GF-D8 (cell line): ENCODE measurements at places on chromosomes 6 and 20.

- no peak for DNase-seq
Measured at GRCh38 chr20:20237093-20237959, 130.6 kb upstream of the INSM1 start.

- no peak for DNase-seq
Measured at GRCh38 chr6:54719633-54720032, 126.9 kb upstream of the FAM83B start.

DNA sequence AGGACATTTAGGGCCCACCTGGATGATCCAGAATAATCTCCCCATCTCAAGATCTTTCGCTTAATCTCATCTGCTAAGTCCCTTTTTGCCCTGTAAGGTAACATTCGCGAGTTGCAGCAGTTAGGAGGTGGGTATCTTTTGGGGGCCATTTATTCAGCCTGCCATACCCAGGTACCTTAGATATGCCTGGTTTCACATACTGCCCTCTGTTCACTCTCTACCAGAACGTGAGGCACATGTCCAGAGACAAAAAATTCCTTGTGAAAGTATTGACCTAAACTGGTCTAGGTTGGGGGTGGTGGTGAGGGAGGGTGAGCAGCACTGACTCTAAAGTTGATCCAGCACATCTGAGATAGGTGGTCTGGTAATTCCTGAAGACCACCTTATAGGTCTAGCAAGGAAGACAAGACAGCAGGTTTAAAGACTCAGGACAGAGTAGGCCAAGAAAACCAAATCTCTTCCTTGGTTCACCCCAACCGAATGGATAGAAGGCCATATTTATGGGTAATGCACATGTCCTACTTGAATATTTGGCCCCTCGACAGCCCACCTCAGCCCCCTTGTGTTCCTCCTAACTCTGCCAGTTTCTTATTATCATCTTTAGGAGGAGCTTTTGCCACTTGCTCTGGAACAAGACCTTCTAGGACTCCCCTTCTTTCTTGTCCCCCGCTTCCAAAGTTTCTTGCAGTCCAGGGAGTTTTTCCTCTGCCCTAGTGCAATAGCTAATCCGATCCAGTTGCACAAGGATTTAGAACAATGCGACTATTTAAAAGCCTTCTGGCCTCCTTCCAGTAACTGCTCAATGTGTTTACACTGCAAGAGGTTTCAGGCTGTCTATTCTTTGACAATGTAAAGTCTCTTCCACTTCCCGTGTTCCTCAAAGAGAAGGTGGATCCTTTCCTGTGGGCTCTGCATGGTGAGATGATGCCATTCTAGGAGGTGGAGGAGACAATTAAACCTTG, 213.0 kb upstream of the LAMP5 start:
- no peak for DNase-seq

GRCh38 chr6:1792989-1793388, 183.3 kb downstream of the FOXC1 start:
- DNase-seq, result no peak

- no peak for DNase-seq
Measured at GRCh38 chr20:59014680-59015389, 4.4 kb upstream of the TUBB1 start.
